ENCODE measurements at places on chromosomes 5 and 9. TPM values are rescaled to one million over a fixed set of nuclear protein-coding genes. Genes with fewer than 3 reads are reported as not detected.
A peak's percentile ranks its signal among the peaks of the same experiment; 100 is the strongest.

DNA sequence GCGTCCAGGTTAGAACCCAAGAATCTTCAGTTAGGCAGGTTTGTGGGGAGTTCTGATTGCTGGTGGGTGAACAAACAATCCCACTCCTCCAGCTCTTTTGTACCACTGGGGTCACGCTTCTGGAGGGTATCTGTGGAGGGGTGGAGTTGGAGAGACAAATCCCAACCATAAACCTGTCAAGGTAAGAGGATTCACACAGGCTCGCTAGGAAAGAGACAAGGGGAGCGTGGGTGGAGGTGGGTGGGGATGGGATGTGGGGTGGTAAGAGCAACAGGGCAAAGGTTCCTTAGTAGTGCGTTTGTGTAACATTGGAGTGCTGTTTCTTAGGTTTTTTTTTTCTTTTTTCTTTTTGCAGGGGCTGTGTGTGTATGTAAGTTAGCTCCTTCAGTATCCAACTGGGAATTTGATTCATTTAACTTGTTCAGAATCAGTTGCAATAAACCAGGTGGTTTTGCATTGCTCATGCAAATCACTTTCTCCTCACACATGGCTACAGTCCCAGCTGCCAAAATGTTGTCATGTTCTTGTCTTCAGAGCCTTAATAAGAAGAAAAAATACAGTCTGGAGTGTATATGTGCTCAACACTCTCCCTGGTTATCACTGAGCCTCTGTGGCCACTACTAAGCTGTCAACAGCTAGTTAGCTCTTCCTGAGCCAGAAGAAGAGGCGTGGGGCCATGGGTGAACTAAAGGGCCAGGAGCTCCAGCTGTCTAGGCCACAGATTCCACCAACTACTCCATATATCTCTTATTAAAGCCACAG is 164.0 kb upstream of the RAD23B start:
- no peak overlapping the region for H3K27ac ChIP-seq
- H3K27me3 ChIP-seq = peaks cover 4% of the 10 kb centered on the region
- DNase-seq = no peak
- H3K36me3 ChIP-seq = no peaks in the 10 kb centered on the region
- H3K4me3 ChIP-seq = no peak overlapping the region

- DNase-seq = no peak
- no peak overlapping the region for H3K27ac ChIP-seq
- H3K4me3 ChIP-seq = no peak overlapping the region
These were observed 20.1 kb downstream of the ZNF462 start for GRCh38 chr9:106883030-106883429.

GRCh38 chr9:116116393-116116792 is 37.2 kb upstream of the PAPPA start:
- no peak overlapping the region for H3K27ac ChIP-seq
- H3K4me3 ChIP-seq = no peak overlapping the region
- H3K36me3 ChIP-seq = no peaks in the 10 kb centered on the region
- H3K4me1 ChIP-seq = no peaks in the 10 kb centered on the region
- DNase-seq = no peak
- H3K27me3 ChIP-seq = no peaks in the 10 kb centered on the region

DNA sequence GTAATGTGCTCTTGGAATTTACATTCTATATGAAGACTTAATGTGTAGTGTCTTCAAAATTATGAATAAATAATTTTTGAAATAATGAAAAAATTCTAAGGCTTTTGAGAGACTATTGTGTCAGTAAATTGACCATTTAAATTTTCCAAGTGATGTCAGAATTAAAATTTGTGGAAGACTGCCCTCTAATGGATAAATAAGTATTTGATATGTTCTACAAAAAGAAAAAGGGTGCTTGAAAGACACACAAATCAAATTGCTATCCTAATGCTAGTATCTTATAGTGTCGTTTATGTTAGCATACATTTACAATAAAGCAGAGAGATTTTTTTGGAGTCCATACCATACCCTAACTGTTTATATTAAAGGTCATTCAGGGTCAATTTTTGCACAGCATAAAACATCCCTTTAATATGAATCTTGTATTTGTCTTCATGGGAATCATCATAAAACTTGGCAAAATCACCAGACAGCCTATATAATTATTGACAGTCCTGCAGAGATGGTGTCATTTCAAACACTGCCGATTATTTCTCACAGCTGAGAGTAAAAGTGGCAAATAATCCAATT is 120.8 kb upstream of the SLC27A6 start:
- DNase-seq = no peak
- no peaks in the 10 kb centered on the region for H3K4me1 ChIP-seq
- no peak overlapping the region for H3K4me3 ChIP-seq
- no peaks in the 10 kb centered on the region for H3K27me3 ChIP-seq

- no peak for DNase-seq
- no peaks in the 10 kb centered on the region for H3K36me3 ChIP-seq
- no peaks in the 10 kb centered on the region for H3K4me1 ChIP-seq
These were observed 1565.0 kb upstream of the WWC1 start for GRCh38 chr5:166726406-166726805.

- DNase-seq = no peak
- no peak overlapping the region for H3K4me3 ChIP-seq
- H3K36me3 ChIP-seq = no peaks in the 10 kb centered on the region
These were observed 41.7 kb downstream of the SEMA6A start for GRCh38 chr5:116532762-116533525.

DNA sequence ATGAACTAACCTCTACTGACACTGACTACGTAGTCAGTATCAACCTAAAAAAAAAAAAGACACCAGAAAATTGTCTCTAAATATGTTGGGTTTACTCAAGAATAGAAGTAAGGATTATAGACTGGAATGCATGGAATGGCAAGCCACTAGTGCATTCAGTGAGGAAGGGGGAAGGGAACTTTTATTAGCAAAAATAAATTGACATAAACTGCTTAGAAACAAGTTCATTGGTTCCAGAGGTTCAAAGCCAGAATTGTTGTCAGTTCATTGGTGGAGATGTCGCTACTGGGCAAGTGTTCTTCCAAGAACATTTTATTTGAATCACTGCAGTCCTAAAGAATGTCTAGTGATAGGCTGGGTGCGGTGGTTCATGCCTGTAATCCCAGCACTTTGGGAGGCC is 26.1 kb upstream of the AOPEP start:
- no peaks in the 10 kb centered on the region for H3K36me3 ChIP-seq
- H3K27me3 ChIP-seq = peaks cover 20% of the 10 kb centered on the region
- H3K4me3 ChIP-seq = no peak overlapping the region
- DNase-seq = no peak
- H3K4me1 ChIP-seq = no peaks in the 10 kb centered on the region

GRCh38 chr5:172007175-172008110 is 1.0 kb upstream of the FBXW11 start:
- DNase-seq = no peak
- peaks cover 7% of the 10 kb centered on the region for H3K36me3 ChIP-seq
- peak overlapping the region; percentile 90 for H3K4me3 ChIP-seq
- H3K4me1 ChIP-seq = peaks cover 41% of the 10 kb centered on the region

DNA sequence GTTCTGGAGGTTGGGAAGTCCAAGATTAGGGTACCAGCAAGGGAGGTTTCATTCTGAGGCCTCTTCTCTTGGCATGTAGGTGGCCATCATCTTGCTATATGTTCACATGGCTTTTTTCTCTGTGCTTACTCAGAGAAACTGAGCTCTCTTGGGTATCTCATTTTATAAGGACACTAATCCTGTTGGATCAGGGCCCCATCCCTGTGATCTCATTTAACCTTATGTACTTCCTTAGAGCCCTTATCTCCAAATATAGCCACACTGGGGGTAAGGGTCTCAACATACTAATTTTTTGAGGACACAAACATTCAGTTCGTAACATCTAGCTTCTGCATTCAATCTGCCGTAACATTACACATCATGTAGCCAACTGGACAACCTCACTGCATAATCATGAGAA is 6.6 kb downstream of the DHX29 start:
- H3K27me3 ChIP-seq = no peaks in the 10 kb centered on the region
- peaks cover 45% of the 10 kb centered on the region for H3K36me3 ChIP-seq
- DNase-seq = no peak
- H3K4me1 ChIP-seq = peaks cover 8% of the 10 kb centered on the region
- H3K27ac ChIP-seq = no peak overlapping the region
- H3K4me3 ChIP-seq = no peak overlapping the region

DNA sequence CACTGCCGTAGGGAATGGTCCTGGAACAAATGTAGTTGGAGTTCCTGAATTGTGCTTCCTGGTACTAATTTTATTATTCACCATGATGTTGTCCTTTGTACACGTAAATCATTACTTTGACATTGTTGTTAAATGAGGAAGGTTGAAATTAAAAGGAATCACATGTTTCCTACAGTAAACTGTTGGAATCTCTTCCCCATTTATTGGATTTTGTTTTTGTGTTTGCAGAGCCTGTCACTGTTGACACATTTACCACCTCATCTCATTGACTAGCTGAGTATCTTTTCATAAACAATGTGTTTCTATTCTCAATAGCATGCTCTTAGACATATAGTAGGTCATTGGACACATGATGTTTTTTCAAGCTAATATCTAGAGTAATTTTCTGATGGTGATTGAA is 1012.5 kb downstream of the NR2F1-AS1 start:
- no peak overlapping the region for H3K27ac ChIP-seq
- H3K4me1 ChIP-seq = no peaks in the 10 kb centered on the region
- H3K4me3 ChIP-seq = no peak overlapping the region

GRCh38 chr9:90857855-90858254 is 56.2 kb downstream of the SYK start:
- H3K36me3 ChIP-seq = no peaks in the 10 kb centered on the region
- no peak overlapping the region for H3K27ac ChIP-seq
- DNase-seq = no peak
- H3K4me1 ChIP-seq = peaks cover 3% of the 10 kb centered on the region

GRCh38 chr5:148953711-148954110 is 109.2 kb downstream of the SH3TC2 start:
- H3K36me3 ChIP-seq = no peaks in the 10 kb centered on the region
- no peaks in the 10 kb centered on the region for H3K27me3 ChIP-seq
- no peak overlapping the region for H3K27ac ChIP-seq
- DNase-seq = no peak
- H3K4me1 ChIP-seq = no peaks in the 10 kb centered on the region

DNA sequence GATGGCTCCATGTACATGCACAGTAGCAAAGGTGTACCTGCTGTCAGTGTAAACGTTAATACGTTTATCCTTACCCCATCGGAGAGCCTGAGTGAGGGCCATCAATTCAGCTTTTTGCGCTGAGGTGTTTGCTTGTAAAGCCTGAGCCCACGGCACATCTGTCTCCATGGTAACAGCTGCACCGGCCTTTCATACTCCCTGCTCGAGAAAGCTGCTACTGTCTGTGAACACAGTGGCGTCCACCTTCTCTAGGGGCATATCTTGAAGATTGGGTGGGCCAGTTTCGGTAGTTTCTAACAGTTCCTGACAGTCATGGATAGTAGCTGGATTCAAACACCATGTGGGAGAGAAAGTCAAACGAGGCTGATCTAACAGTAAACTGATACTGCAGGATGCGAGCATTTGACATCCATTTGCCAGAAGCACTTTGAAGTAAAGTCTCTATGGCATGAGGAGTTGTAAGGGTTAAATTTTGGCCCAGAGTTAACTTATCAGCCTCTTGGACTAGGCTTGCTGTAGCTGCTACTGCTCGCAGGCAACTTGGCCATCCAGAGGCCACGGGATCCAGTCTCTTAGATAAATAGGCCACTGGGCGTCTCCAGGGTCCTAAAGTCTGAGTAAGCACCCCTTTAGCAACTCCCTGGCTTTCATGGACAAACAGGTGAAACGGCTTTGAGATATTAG is 21.0 kb upstream of the RHOBTB3 start:
- H3K4me1 ChIP-seq = peaks cover 10% of the 10 kb centered on the region
- H3K27ac ChIP-seq = no peak overlapping the region
- peaks cover 18% of the 10 kb centered on the region for H3K27me3 ChIP-seq
- no peaks in the 10 kb centered on the region for H3K36me3 ChIP-seq
- no peak overlapping the region for H3K4me3 ChIP-seq
- no peak for DNase-seq

GRCh38 chr5:169442403-169442874 is 141.1 kb upstream of the SPDL1 start:
- H3K36me3 ChIP-seq = no peaks in the 10 kb centered on the region
- no peak for DNase-seq
- H3K27me3 ChIP-seq = peaks cover 6% of the 10 kb centered on the region
- H3K4me1 ChIP-seq = no peaks in the 10 kb centered on the region
- no peak overlapping the region for H3K4me3 ChIP-seq
- no peak overlapping the region for H3K27ac ChIP-seq

DNA sequence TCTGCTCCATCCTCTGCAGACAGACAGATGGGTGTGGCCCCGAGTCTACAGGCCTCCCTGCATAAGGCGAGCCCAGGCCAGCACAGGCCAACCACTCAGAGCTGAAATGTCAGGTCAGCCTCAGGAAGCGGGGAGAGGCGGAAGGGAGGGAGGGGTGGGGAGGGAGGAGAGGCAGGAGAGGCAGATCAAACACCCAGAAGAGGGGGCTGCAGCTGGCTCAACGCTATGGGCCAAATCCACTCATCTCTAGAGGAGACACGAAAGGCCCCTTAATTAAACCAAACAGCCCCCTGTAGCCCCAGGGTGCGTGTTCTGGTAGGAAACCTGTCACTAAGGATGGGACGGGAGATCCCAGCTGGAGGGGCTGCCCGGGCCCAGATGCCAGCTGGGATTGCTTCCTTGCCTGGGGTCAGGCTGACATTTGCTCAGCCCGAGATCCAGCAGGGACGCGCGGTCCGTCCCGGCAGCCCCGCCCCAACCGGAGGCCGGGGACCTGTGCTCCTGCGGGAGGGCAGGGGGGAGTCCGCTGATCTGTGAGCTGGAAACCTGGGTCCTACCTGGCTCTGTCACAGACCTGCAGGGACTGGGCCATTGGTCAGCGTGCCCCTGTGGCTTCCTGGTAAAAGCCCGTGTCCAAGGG is 97.2 kb upstream of the SARDH start:
- no peak overlapping the region for H3K27ac ChIP-seq
- H3K4me3 ChIP-seq = no peak overlapping the region
- H3K27me3 ChIP-seq = no peaks in the 10 kb centered on the region
- no peaks in the 10 kb centered on the region for H3K4me1 ChIP-seq

DNA sequence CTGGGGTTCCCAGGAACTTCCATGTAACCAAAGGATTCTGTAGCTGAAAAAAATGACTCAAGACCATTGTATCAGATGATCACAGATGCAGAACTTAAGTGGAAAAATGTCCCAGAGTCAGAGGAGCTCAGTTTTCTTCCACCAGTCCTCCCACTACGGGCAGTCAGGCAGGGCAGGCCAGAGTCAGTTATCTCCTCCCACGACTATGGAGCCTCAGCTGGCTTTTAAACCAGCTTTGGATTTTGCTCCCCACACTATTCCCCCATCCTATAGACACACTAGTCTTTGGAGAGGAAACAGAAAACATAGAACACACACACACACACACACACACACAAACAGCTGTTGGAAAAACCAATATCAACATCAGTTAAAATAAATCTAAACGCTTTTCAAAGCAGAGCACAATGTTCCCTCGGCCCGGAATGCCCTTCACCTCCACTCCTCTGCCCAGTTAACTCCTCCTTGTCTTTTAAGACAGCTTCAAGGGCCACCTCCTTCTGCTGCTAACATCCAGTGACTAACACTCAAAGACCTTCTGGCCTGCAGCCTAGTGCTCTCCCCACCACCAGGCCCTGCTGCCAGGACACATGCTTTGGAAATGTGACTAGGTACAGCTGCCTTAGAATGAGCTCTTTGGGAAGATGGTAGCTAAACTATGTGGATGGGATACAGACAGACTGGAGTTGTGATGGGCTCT is 56.8 kb downstream of the NIPAL4 start:
- no peak for DNase-seq
- peak overlapping the region; percentile 62 for H3K27ac ChIP-seq
- H3K4me1 ChIP-seq = peaks cover 69% of the 10 kb centered on the region
- no peak overlapping the region for H3K4me3 ChIP-seq

Gene AHRR
- total RNA-seq = 23.6 TPM

Gene LCN2
- not detected for total RNA-seq

Gene NMRK1
- total RNA-seq = 76.7 TPM

Gene IFNA2
- total RNA-seq = not detected

Gene MORN5
- not detected for total RNA-seq

Gene GARIN3
- total RNA-seq = 0.13 TPM

Gene IL17B
- not detected for total RNA-seq

Gene DCAF12
- total RNA-seq = 44.1 TPM

Gene SLC34A1
- total RNA-seq = 1.5 TPM

Data from activated CD4-positive, alpha-beta memory T cell treated with anti-CD3 and anti-CD28 coated beads, Interleukin-2, amount 10 ng/mL, durations not matched to agents 7 days and 5 days (primary cell).